ENCODE measurements at places on chromosomes 3 and 15. TPM values are rescaled to one million over a fixed set of nuclear protein-coding genes. Genes with fewer than 3 reads are reported as not detected.
A peak's percentile ranks its signal among the peaks of the same experiment; 100 is the strongest.

The PIGZ gene
- 131 TPM for total RNA-seq

The STAB1 gene
- total RNA-seq, result 187 TPM

The PIAS1 gene
- total RNA-seq, result 59.3 TPM

The RHO gene
- not detected for total RNA-seq

The MKRN3 gene
- 3.6 TPM for total RNA-seq

The XIRP1 gene
- total RNA-seq, result not detected

The CHST2 gene
- 1.1 TPM for total RNA-seq

The IL17RB gene
- 13.4 TPM for total RNA-seq

The WDR93 gene
- total RNA-seq, result not detected

The KIAA1143 gene
- total RNA-seq, result 18.8 TPM

The MUSTN1 gene
- 4.0 TPM for total RNA-seq

DNA sequence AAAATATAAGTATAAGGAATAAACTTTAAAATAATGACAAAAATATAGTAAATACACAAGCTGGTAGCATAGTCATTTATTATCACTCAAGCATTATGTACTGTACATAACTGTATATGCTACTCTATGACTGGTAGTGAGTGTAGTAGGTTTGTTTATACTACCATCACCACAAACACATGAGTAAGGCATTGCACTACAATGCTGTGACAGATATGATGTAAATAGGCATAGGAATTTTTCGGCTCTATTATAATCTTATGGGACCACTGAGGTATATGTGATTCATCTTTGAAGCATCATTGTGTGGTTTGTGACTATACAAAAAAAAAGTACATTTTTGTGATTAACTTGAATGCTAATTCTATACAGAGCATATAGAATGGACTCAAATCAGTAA lies 35.3 kb upstream of the FBN1 start:
- no peak for DNase-seq

DNA sequence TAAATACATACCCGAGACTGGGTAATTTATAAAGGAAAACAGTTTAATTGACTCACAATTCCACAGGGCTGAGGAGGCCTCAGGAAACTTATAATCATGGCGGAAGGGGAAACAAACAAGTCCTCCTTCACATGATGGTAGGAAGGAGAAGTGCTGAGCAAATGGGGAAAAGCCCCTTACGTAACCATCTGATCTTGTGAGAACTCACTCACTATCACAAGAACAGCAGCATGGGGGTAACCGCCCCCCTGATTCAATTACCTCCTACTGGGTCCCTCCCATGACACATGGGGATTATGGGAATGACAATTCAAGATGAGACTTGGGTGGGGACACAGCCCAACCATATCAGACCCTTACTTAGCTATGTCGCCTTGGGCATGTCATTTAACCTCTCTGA lies 27.7 kb downstream of the SCG3 start:
- no peak for DNase-seq

DNA sequence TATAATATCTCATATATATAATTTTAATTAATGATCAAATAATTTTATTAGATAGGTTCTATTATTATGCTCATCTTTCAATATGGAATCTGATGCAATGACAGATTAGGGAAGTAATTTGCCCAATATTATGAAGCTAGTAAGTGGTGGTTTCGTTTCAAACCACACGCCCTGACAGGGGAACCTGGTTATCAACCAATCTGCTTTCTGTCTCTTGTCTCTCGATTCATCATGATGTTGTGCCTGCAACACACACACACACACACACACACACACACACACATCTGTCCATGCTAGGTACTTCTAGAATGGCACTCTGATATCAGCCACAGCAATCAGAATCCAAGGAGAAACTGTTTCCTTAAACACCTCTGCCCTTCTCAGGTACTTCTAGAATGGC lies 128.4 kb downstream of the ZBBX start:
- no peak for DNase-seq

- DNase-seq, result no peak
Observed at GRCh38 chr3:28847736-28848135, 433.1 kb upstream of the RBMS3 start.

DNA sequence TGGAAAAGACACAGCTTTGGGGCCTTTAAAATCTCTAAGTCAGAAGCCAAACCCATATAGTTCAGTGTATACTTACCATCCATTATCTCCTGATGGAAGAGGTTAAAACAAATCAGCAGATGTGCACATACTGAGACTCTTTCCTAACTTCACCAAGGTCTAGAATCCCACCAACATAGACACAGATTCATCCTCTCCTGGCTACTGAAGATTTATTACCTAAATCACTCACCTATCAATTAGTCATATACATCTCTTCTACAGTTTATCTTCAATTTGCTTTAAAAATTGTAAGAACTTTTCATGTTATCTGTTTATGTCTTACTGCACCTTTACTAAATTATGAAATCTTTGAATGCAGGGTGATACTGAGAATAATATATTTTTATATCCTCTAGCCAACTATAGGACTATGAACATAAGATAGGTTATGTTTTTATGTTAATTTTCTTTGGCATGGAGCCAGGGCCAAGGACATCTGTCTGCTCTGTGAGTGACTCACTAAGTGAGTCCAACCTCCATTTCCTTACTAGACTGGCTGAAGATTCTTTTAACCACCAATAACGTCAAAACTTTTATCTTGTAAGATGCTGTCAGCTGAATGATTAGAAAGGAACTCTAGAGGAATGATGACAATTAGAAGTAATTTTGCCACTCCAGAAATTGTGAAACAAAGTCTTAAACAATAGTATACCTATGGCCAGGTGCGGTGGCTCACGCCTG lies 397.6 kb downstream of the FOXP1 start:
- peak; percentile 60 for DNase-seq

DNA sequence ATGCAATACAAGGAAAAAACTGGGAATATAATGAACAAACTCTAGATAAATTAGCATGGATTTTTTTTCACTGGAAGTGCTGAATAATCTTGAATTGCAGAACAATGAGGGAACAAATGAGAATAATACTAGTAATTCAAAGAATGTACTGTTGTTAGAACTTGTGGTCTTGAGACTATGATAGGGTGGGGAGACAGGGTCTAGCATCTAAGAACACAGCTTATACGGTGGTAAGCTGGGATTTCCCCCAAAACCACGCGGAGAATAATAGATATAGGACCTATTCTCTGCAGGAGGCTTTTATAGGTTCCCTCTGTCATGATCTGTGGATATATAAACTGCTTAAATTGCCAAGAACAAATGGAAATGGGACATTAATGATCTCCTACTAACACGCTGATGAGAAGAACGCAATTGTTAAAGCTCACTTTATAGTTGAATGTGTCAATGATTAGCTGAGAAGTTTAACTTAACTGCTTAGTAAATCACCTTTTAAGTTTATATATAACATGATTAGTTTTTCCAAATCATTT lies 692.3 kb downstream of the ZPLD1 start:
- no peak for DNase-seq

DNA sequence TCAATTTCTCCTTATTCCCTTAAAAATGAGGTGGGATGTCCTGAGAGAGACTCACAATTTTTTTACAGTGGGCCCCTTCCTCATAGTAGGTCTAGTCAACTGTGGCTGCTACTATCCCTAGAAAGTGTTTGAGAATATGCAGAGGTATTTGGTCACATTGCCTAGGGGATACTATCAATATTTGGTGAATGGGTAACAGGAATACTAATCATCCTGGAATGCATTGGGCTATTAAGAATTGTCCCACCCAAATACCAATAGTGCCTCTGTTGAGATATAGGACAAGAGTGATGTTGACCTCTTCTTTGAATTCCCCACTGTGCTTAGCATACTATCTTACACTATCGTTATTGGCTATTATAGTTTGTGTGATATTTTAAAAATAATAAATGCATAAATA lies 389.4 kb downstream of the DIPK2A start:
- no peak for DNase-seq

GRCh38 chr3:25604107-25604805 lies 60.5 kb downstream of the TOP2B start:
- no peak for DNase-seq

DNA sequence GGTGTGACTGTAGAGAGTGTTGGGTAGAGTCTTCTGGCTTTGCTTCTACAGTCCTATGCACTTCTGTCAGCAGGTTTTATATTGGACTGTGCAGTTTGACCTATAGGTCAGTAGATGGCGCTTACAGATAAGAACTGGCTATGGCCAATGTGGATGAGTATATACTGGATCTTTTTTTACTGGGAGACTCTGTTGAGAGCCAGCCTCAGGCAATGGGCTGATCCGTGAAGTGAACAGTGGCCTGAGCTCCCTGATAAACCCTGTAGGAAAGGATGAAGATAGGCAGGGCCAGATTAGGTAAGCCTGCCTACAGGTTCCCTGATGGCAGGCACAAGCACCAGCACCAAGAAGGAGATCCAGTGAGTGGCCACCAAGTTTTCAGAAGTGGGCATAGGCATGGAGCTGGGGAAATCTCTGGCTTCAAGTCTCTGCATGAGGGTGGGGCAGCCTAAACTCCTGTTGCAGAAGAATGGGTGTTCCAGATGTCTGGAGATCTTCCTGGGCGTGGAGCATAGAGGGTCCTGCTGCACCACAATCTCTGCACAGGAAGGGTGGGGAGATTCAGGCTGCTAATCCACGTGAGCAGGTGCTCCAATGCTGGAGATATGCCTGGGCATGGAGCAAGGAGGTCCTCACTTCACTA lies 326.0 kb upstream of the SGO1 start:
- no peak for DNase-seq

- DNase-seq, result no peak
Observed at GRCh38 chr15:72778796-72779195, 4.8 kb downstream of the ADPGK start.

GRCh38 chr3:139285691-139286090 lies 58.1 kb upstream of the MRPS22 start:
- no peak for DNase-seq

- no peak for DNase-seq
Observed at GRCh38 chr15:26971271-26972018, 464 bp downstream of the GABRG3 start.

DNA sequence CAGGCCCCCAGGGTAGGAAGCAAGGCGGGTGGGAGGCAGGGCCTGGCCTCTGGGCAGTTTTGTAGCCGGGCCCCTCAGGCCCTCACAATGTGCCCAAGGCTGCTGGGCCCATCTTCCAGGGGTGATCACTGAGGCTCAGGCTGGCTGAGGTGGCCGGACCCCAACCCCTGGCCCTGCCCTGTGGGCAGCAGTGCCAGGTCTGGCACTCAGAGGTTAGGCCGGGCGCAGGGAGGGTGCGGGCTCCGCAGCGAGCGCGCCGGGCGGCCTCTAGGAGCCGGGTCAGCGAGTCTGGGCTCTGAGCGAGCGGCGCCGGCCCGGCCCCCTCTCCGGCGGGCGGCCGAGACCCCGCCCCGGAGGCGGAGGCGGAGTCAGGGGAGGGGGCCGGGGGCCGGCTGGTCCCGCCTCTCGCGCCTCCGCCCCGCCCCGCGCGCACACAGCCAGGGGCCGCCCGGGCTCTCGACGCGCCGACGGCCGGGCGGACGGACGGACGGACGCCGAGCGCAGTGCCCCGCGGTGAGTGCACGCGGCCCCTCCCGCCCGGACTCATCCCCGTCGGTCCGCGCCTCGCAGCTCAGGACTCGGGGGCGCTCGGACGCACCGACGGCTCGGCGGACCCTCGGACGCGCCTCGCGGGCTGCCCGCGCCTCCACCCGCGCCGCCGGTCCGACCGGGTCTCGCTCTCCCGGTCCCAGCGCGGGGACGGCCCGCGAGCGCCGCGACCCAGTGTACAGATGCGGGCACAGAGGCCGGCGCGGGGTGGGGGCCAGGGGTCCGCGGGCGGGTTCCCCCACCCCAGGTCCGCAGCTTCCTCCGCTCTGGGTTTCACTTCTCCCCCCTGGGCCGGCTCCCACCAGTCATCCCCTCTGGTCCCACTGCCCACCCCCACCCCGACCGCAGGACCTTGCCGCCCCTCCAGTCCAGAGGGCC lies at the start of gene FBLN2:
Gene FBLN2, plus strand, starts transcription at position 430 of the 927 bp plus-strand sequence. CDS start 21,231 bp downstream, outside the sequence.
- DNase-seq, result peak; percentile 19

DNA sequence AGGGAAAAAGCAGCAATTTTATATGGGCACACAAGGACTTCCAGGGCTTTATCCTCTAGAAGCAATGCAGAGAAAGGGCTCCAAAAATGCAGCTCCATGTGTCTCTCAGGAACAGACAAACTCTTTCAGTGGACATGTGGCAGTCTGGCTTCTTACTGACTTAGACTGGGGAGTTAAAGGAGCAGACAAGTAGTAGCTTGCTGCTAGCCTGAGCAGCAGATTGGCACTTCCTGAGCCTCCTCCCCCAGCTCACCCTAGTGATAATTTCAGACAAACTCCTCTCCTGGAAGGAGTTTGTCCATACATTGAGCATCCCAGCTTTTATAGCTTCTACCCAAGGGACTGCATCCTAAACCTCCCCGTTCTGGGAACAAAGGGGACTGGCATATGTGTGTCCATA lies 101.7 kb upstream of the MANF start:
- no peak for DNase-seq

DNA sequence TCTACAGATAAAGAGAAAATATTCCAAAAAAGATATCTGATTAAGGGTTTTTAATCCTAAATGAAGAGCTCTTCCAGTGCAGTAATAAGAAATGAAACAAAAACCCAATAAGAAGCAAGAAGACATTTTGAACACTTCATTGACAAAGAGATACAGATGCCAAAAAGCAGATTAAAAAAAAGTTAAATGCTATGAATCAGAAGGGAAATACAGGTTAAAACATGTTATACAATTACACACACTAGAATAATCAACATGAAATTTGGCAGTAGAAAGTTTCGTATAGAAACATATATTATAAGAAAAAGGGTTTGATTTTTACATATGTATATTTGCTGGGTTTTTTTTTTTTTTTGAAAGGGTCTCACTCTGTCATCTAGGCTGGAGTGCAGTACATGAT lies 135.0 kb downstream of the ROBO1 start:
- no peak for DNase-seq

DNA sequence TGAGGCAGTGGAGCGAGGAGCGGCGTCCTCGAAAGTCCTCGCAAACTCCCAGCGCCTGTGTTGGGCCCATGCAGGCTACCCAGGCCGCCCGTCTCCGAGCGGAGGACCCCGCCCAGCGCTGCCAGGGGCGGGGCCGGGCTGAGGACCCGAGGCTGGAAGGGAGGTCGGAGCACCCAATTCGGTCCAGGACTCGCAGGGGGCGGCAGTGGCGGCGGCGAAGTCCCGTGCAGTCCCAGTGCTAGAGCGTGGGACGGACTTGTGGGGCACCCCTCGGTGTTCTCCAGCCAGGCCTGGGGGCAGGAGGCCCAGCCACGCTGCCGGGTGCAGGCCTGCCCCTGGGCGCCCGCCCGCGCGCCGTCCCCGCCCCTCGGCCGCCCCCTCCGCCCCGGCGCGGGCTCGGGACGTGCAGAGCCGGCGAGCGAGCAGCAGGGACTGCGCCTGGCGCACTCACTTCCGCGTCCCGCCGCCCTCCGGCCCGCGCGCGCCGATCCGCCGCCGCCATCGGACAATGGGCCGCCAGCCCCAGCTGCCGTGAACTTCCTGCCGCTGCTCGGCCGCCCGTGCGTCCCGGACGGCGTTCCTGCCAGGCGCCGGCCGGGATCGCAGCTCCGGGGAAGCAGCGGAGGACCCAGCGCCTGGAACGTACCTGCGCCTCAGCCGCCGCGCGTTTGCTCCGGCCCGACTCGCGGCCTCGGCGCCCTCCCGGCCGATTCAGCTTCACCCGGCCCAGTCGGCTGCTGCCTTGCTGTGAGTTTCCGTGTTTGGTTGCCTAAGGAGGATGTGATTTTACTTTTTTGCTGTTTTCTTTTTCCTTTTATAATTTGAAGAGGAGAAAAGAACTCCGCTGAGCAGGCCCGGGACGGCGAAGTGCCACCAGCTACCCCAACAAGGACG lies 596 bp upstream of the LIMD1 start:
- DNase-seq, result peak; percentile 75

- DNase-seq, result no peak
Observed at GRCh38 chr15:76546805-76547204, 210.2 kb downstream of the ISL2 start.

Data from mucosa of descending colon (tissue), 3 donors.